ENCODE measurements at places on chromosomes 13 and 19.

GRCh38 chr13:26719356-26719945, 41.1 kb downstream of the GPR12 start:
- no peak for DNase-seq

- DNase-seq = peak; percentile 94
Observed at GRCh38 chr19:12884926-12885748, 1.9 kb downstream of the KLF1 start.

DNA sequence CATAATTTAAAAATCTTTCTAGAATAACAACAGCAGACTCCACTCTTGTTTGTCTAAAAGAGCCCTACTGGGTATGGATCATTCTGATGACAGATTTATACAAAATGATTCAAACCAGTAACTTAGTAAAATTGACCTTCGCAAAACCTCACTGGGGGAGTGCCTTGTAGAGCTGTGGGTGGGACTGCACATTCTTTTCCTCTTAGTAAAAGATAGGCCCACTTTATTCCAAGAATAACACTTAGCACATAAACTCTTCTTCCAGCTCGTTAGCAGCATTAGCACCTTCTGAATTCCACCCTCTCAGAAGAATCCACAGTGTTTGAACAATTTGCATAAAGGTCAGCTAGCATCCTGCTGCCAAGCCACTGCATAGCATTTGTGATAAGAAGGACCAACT, 106.8 kb downstream of the STOML3 start:
- no peak for DNase-seq

GRCh38 chr13:27631665-27632064, 10.0 kb downstream of the POLR1D start:
- DNase-seq = no peak

GRCh38 chr19:15287496-15287895, 44.8 kb downstream of the BRD4 start:
- peak; percentile 35 for DNase-seq

GRCh38 chr19:10278935-10279334, 7.8 kb upstream of the ICAM4 start:
- no peak for DNase-seq

DNA sequence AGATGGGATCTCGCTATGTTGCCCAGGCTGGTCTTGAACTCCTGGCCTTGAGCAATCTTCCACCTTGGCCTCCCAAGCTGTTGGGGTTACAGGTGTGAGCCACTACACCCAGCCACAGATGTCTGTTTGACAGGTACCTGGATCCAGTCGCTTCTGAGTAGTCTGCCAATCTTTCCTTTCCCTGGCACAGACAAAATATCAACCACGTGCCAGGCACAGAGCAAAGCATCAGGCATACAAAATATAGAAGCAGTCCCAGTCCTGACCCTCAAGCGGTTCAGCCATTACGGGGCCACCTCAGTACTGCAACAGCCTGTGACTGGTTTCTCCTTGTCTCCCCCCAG, 3.8 kb downstream of the ELAVL1 start:
- DNase-seq = no peak

DNA sequence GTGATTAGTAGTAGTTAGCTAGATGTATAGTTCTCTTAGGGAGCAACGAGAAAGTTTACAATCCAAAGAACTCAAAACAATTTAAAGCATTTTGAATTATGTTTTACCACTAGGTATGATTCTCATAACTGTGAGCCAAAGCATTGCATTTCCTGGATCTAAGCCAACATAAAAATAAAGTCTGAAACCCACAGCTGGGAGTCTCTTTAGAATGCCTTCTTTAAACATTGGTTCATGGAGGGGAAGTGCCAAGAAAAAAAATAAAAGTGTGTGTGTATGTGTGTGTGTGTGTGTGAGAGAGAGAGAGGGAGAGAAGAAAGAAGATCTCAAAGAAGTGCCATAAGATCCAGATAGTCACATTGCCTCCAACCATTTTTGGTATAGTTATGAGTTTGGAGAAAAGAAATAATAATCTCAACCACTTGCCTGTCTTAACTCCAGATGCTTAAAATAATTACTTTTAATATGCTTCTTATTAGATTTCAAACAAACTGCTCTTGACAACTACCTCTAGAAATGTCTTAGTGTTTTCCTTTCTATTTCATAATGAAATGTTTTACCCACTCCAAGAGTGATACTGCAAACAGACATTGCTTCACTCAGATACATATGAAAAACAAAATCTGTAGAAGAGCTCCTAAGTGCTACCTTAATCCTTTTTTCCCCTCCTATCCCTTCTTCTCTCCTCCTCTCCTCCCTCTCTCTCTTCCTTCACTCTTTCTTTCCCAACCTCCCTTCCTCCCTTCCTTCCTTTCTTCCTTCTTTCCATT, 554.1 kb downstream of the KCTD12 start:
- DNase-seq = no peak

DNA sequence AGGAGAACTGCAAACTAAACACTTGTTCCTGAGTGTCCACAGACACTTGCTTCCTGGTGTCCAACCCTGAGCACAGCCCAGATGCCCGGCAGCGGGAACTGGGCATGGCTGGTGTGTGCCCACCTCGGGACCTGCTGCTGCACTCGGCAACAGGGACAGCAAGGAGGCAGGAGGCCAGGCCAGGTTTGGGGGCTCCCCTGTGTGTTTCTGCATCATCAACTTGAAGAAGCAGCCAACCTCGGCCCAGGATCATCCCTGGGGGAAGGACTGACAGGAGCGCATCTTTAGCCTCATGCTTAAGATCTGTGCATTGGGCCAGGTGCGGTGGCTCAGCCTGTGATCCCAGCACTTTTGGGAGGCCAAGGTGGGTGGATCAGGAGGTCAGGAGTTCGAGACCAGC, 35.1 kb upstream of the LDLR start:
- no peak for DNase-seq

DNA sequence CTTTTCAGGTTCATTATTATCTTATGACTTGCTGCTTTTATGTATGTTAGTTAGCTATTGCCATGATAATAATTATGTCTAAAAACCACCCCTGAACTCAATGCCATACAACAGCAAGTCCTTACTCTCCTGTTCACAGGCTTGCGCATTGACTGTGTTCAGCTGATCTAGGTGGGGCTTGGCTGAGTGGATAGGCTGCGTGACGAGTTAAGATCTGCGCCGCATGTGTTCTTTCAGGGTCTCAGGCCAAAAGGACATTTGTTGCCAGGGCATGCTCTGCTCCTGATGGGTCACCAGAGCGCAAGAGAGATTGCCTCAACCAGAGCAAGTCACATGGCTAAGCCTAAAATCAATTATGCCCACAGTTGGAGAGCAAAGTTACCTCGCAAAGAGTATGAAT, 859 bp downstream of the ZNF568 start:
- no peak for DNase-seq

DNA sequence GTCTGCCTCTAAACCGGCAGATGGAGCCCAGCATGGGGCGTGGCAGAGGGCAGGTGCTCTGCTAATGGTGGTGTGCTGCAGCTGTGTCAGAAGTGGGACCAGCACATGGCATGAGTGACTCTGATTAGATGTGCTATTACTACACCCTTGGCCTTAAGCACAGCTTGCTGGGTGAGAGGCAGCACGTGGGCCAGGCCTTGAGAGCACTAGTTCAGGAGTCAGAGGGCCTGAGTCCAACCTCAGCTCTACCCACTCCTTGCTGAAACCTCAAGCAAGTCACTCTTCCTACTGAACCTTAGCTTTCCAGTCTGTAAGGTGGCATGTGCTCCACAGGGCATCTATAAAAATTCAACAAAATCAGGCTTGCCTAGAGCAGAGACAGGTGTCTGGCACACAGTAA, 22.7 kb downstream of the AKT2 start:
- no peak for DNase-seq

DNA sequence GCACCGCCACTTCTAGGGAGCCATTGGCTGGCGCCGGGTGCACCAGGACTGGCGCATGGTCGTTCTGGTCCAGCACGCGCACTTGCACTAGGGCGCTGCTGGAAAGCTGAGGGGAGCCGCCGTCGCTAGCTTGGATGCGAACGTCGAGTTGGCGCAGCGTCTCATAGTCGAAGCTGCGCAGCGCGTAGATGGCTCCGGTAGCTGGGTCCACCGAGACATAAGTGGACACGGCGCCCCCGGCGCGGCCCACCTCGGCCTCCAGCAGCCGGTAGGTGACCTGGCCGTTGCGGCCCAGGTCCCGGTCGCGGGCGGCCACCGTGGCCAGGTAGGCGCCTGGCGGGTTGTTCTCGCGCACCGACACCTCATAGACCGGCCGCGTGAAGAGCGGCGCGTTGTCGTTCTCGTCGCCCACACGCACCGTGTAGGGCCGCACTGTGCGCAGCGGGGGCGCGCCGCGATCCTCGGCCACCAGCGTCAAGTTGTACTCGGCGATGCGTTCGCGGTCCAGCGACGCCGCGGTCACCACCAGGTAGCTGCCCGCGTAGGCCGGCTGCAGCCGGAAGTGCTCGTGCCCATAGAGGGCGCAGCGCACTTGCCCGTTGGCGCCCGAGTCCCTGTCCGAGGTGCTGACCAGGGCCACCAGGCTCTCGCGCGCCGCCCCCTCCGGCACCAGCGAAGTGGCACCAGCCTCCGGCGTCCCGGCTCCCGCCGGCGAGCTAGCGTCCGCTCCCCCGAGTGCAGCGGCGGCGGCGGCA, 1.7 kb downstream of the PCDH8 start:
- DNase-seq = peak; percentile 53

DNA sequence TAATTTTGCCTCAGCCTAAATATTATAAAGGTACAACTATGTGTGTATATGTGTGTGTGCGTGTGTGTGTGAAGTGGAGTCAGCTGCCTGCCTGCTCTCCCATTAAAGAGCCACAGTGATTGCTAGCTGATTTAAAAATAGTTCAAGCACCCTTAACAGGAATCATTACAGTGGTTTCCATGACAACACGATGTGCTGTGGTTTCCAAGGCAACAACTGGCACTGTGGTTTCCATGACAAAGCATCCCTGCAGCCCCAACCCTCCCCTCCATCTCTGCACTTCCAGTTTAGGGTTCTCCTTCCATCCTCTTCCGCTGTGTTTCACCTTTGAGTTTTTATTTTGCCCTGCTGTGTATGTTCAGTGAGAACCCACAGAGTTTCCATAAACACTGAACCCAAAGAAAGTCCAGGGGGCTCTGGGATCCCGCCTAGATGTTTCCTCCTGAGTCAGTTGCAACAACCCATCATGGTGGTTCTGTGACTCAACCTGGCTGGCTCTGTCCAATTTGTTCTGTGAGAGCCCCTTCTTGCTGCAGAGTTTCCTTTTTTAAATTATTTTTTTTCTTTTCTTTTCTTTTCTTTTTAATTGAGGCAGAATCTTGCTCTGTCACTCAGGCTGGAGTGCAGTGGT, 7.1 kb upstream of the PNMA8A start:
- DNase-seq = peak; percentile 22

DNA sequence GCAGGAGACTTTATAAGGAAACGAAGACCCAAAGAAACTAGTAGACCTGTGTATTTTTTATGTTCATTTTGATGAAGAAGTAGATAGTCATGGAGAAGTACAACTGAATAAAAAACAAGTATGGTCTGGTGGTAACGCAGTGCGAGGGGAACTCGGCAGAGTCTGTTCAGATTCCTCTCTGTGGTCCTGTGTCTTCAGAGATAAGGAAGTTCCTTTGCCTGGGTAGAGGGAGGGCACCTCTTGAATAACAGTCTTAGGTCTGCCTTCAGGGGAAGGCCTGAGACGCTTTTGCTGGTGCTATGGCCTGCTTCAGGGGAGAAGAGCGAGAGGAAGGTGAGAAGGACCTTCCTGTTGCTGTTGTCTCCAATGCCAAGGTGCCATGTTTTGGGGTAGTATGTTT, 25.9 kb upstream of the SLC46A3 start:
- no peak for DNase-seq

DNA sequence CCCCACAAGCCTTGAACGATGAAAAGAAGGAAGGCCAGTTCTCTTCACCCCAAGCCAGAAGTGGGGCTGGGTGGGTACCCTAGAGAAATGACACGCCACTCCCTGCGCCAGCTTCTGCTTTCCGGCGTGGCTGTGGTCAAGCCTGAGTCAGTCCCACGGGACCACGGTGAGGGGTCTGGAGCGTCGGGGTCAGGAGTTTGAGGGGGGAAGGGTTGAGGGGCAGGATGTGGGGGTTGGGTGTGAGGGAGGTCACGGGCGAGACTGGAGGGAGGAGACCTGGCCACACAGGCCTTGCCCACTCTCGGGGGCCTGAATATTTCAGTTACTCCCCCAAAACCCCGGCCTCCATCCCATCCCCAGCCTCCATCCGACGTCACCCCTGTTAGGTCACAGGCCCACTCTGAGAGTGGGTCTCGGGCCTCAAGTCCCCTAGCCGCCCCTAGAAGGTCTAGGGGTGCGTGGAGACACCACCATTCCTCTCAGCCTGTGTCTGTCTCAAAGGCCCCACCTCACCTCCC, 500 bp upstream of the IFI30 start:
- no peak for DNase-seq

DNA sequence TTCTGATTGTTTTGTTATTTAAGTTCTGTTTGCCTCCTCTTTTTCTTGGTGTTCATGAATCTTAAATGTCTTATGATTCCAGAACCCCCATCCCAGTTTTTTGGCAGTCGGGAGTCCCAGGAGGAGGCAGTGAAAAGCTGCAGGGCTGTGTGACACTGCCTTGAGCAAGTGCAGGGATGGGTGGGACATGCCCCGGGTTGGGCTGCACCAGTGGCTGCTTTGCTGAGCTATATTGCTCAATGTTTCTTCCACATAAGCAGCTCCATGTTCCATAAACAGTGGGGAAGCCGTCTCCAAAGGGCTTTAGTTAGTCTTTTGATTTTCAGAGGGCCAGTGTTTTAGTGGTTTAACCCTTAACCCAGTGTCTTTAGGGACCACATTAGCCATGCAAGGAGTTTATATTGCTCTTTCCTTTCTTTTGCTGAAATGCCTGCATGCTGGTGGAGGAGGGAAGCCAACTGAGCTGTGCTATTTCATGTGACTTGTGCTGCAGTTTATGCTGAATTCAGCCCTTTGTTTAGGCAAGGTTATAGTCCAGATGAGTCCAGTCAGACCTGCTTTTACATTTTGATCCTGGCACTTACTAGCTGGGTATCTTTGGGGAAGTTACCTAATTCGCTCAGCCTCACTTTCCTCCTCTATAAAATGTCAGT, 13.1 kb downstream of the ATP8A2 start:
- no peak for DNase-seq

- no peak for DNase-seq
Observed at GRCh38 chr13:110463871-110464510, 97.5 kb downstream of the RAB20 start.

DNA sequence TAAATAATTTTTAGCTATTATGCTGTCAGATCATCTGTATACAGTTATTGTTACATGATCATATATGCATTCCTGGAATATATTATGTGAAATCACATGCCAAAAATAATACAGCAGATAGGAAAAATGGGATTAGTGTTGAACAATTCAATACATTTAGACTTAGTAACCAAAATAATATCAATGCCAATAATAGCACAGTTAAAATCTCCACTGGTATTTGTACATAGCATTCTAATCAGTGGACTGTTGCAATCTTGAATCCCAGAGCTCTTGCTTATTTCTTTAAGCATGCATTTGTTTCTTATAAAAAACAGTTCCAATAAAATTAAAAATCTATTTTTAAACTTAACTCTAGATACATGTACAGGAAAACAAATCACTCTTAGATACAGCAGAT, 2772.2 kb downstream of the PCDH9 start:
- DNase-seq = no peak

Measured in activated CD4-positive, alpha-beta T cell treated with anti-CD3 and anti-CD28 coated beads, Interleukin-2, Interleukin-6, amounts not matched to agents 100 ng/mL and 50 ng/mL, durations not matched to agents 16 hours and 8 hours (primary cell).